ENCODE measurements at places on chromosomes 1 and 21.

- no peak for DNase-seq
Measured at GRCh38 chr1:10904396-10905358, 107.8 kb upstream of the TARDBP start.

- no peak for DNase-seq
Measured at GRCh38 chr1:21705303-21705980, 36.3 kb upstream of the RAP1GAP start.

DNA sequence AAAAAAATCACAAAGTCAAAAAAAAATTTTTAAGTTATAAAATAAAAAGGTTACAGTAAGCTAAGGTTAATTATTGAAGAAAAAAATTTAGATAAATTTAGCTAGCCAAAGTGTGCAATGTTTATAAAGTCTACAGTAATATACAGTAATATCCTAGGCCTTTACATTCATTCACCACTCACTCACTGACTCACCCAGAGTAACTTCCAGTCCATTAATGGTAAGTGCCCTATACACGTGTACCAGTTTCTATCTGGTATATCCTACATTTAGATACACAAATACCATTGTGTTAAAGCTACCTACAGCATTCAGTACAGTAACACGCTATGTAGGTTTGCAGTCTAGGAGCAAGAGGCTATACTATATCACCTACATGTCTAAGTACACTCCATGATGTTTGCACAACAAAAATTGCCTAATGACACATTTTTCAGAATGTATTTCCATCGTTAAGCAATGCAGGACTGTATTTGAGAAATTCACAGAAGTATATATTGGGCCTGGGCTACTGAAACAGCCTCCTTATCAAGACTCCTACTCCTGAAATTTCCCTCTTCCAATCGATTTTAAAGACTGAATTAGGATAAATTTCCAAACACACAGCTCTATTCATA lies 155.1 kb downstream of the COP1 start:
- DNase-seq, result peak; percentile 43

DNA sequence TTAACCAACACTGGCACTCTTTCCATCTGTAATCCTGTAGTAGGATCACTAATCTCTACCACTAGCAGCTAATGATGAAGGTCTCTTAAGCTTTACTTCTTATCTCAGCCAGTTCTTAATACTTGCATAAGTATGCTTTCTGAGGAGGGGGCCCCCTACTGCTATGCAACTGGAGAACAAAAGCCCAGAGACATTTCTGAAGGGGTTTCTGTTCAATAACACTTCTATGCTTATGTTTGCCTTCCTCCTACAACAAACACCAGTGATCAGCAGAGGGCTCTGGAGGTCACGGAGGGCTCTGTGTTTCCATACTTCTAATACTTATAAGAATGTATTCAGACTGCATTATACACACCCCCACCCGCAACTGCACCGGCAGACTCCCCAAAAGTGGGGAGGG lies 215.8 kb downstream of the BARHL2 start:
- no peak for DNase-seq

GRCh38 chr1:66022904-66023620 lies 230.4 kb downstream of the PDE4B start:
- DNase-seq, result no peak

GRCh38 chr21:33578959-33579542 lies 9.4 kb downstream of the DONSON start:
- peak; percentile 59 for DNase-seq

- no peak for DNase-seq
Measured at GRCh38 chr1:44366371-44366975, 11.4 kb upstream of the ERI3 start.

GRCh38 chr1:42816585-42817439 lies at the start of the genes ERMAP and SVBP:
Gene ERMAP, plus strand, starts transcription at chr1:42817122. Its CDS starts 13,327 bp downstream, at chr1:42830449.
Gene SVBP, minus strand, starts transcription at chr1:42817397. Its CDS starts 853 bp downstream, at chr1:42816544.
- peak; percentile 79 for DNase-seq

DNA sequence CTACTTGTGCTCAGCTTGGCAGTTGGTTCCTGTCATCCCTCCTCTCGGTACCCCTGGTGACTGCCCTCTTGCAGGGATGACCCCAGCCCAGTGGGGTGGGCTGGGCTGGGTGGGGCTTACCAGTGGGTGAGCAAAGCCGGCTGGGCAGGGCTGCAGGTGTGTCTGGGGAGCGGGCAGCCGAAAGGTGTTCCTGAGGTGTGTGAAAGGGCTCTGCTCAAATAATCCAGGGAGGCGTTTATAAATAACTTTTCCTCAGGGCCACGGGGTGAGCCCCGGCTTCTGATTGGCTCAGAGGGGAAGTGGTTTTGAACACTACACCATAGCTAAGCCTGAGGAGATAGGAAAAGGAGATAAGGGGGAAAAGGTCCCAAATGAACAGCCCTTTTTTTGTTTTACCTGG lies at the start of gene SLC26A9:
Gene SLC26A9 (minus strand): TSS at position 212 of the 400 bp plus-strand sequence. CDS start 7,636 bp downstream, outside the sequence.
- no peak for DNase-seq

- no peak for DNase-seq
Measured at GRCh38 chr1:246147524-246148461, 359.3 kb downstream of the SMYD3 start.

DNA sequence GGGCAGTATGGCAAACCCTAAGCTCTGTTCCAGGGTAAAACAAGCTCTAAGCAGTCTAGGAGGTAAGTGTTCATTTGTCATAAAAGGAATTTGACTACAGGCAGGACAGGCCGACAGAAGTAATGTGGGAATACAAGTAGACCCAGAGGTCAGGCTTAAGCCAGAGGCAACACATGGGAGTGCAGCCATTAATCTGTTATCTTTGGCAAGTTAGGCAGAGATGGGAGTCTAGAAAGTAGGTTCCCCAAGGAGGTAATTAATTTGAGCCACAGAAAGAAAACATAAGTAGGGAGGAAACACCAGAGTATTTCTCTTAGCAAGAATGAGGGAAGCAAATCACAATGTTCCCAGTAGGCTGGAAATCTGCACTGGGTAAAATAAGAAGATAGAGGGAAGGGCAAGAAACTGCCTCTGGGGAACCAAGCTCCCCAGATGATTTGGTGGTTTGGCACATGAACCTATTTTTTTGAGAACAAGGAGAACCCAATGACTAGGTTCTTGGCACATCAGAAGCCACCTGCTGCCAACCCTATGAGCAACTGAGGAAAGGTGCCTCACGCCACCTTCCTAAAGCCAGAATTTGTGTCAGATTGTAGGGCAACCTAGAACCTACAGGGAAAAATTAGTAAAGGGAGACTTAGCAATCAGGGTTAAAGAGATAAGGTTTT lies 636.4 kb upstream of the PLXNA2 start:
- DNase-seq, result no peak

- no peak for DNase-seq
Measured at GRCh38 chr1:47433037-47433421, 4.8 kb upstream of the FOXD2 start.

- DNase-seq, result peak; percentile 39
Measured at GRCh38 chr21:46498335-46499050, 39.8 kb downstream of the DIP2A start.

GRCh38 chr1:53271446-53272090 lies 33.2 kb upstream of the MAGOH start:
- no peak for DNase-seq

DNA sequence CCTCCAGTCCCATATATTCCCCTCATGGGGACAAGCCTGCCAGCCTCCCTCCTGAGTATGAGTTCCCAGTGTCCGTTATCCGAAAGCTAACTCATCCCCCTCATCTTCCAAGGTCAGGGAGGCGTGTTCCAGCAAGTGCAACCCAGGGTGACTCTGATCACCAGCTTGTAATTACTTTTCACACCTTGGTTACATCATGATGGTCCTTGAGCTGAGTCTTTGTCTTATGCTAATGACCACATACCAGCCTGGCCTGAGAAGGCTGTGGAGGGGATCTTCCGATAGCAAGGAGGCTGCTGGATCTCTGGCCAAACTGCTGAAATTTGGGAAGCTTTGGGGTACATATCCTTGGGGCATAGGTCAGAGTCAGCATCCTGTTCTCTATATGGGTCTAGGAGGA lies 99.6 kb downstream of the DDX20 start:
- no peak for DNase-seq

DNA sequence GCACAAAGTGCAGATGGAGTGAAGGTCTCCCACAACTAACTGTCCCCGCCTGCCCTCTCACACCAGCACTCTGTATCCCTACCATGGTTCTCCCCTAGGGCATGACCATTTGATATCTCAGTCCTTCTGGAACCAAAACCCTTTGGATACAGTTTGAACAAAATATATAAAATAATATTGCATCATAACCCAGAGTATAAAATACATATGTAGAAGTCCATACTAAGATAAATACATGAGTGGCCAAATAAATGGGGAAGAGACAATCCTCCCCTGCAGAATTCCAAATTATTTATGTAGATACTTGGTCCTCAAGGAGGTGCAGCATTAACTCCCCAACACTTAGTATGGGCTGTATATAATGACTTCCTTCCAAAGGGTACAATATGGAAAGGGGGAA lies 207.4 kb downstream of the RRAGC start:
- no peak for DNase-seq

DNA sequence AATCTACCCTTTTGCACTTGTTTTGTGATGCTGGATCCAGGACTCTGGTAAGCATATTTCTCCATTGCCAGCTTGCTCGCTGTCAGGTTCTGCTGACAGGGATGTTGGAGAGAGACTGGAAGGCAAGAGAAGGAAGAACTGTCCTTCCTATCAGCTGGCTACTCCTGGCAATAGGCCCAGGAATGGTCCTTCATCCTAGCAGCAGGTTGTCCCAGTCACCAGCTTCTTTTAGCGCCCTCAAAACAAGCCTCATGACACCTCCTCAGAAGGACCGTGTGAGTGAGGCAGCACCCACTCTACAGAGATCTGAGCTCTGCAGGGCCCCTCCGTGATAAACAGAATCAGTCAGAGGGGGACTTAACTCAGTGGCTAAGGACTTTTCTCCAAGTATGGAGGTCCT lies 33.1 kb upstream of the SLAMF9 start:
- no peak for DNase-seq

DNA sequence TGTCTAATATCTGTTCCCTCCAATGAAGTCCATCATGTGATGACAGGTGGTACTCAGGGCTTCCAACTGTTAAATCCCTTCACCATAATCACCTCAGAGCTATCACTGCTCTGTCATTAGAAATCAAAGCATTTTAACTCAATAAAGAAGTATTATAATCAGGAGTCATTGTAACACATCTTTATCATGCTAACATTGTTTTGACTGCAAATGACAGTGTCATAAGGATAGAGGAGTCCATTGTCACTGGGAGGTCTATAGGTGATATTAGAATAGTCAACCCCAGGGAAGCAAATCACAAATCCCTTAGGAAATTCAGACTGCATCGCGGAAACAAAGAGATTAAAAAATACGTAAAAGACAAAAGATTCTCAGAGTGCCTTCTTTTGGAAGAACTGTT lies 30.8 kb downstream of the LRRC53 start:
- no peak for DNase-seq

DNA sequence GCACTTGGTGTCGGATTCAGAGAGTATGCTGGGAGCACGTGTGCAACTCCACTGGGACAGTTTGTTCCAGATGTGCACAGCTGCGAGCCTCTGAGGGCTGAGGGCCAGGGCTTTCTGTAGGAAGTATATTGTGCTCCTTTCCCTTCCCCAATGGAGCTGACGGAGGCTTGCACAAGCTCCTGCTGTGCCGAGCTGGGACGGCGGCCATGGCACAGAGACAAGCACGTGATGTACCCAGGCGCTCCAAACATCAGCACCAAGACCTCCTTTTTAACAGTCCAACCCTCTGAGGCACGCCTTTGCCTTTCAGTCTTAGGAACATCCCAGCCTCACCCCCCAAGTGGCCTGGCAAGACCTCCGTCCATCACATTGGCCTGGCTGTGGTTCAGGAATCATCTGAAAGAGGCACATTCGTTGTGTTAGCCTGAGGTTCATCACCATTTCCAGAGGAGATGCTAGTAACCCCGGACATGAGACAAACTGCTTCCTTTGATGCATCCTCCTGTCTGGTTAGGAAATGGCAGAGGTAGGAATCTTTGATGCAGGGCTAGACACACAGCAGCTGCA lies 339.2 kb upstream of the KAZN start:
- DNase-seq, result no peak

DNA sequence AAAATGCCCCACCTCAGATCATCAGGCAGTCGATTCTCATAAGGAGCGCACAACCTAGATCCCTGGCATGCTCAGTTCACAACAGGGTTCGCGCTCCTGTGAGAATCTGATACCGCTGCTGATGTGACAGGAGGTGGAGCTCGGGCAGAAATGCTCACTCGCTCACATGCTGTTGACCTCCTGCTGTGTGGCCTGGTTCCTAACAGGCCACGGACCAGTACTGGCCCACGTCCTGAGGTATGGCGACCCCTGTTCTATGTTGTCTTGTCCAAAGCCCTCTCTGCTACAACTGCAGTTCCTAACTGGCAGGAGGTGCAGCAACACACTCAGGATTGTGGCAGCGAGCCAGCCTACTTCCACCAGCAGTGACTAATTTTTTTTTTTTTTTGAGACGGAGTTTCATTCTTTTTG lies 70.6 kb downstream of the CLSTN1 start:
- peak; percentile 67 for DNase-seq

DNA sequence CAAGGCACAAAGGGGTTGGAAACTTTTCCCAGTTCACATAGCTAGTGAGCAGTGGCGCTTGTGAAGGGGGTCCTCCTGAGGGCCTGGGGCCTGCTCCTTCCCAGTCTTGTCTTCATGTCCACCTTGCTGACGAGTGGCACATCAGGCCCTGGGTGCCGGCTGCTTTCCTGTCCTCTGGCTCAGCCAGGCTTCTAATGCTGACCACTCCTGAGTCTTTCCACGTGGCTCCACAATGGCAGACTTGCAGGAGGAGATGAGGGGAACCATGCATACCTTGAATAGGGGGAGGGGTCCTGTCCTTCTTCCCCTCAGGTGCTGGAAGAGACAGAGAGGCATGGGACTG lies 38.7 kb downstream of the MAPKAPK2 start:
- no peak for DNase-seq

DNA sequence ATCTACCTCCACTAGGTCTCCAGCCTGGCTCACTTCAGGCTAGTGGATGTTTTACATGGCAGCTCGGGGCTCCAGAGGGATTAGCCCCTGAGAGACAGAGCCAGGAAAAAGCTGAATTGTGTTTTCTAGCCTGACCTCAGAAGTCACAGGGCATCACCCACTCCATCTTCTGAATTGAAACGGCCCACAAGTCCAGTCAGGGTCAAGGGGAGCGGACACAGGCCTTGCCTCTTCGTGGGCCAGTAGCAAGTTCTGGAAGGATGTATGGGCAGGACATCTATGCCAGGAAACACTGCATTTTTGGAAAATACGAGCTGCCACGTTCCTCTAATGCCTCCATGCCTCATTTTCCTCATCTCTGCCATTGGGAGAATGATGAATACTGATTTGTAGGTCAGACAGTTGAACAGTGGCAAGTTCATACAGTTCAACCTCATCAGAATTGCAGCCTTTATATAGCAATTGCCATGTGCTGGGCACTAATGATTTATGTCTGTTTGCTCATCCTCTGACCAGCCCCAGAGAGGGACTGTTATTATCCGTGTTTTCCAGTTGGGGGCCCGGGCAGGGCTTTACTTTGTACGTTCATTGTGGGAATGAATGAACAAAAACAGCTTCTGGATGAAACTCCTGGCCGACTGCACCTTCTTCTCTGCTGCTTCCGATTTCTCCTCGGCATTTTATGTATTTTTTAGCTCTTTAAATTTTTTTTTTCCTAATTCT lies 23.2 kb upstream of the PCBP3 start:
- no peak for DNase-seq

DNA sequence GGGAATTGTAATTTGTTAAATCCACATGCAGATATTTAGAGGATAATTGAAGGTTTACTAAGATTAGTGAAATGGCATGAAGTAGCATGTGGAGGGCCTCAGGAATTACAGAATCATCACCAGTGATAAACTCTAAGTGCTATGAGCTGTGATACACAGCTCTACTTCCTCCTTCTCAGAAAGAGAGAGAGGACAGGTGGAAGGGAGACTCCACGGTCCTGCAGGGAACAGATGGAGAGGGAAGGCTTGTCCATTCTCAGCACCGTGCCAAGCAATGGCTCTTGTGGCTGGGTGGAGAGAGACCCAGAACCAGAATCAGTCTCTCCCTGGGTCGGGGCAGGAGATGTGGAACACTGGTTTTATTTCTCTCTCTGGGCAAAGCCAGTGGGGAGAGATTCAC lies 27.8 kb upstream of the LYPD8 start:
- DNase-seq, result no peak
